Calu3 (cell line): ENCODE measurements at places on chromosomes 4 and X. TPM values are rescaled to one million over a fixed set of nuclear protein-coding genes. Genes with fewer than 3 reads are reported as not detected.

DNA sequence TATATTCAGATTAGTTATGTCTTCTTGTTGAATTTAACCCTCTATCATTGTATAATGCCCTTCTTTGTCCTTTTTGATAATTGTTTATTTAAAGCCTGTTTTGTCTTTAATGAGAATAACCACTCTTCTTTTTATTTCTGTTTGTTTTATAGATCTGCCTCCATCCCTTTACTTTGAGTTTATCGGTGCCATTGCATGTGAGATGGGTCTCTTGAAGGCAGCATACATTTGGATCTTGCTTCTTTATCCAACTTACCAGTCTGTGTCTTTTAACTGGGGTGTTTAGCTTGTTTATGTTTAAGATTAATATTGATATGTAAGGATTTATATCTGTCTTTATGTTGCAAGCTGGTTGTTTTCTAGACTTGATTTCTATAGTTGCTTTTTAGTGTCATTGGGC lies 115.8 kb downstream of the RTL3 start:
- DNase-seq: no peak

DNA sequence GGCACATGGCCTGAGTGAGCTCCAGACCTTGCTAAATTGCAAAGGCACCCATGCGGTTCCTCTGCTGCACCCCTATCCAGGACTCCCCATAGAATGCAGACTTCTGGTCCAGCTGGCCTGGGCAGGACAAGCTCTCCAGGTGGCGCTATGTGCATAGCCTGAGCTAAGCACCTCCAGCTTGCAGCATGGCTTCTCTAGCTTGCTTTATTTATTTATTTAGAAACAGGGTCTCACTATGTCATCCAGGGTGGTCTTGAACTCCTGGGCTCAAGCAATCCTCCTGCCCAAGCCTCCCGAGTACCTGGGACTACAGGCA lies 5.5 kb upstream of the WFS1 start:
- DNase-seq: peak; percentile 32

The SLC6A14 gene
- 77.7 and 83.7 TPM in 2 replicates for total RNA-seq

The GPR119 gene
- total RNA-seq: not detected in 2 replicates

DNA sequence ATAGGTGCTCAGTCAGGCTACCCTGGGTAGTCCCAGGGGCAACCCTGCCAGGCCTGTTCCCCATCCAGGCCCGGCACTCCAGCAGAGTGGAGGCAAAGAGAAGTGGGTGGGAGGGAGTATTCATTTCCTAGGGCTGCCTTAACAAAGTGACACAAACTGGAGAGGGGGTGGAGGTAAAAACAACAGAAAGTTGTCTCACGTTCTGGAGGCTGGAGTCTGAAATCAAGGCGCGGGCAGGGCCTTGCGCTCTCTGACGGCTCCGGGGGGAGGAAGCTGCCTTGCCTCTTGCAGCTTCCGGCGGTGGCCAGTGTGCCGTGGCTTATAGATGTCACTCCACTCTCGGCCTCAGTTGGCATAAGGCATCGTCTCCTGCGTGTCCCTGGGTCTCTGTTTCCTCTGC lies 90.8 kb downstream of the DCTD start:
- DNase-seq: no peak

- no peak for DNase-seq
Observed at GRCh38 chr4:145446184-145446583, 35.5 kb upstream of the SMAD1 start.

GRCh38 chrX:17285983-17286382 lies 89.0 kb upstream of the NHS start:
- DNase-seq: no peak

- DNase-seq: no peak
Observed at GRCh38 chr4:1986578-1987210, 22.1 kb downstream of the NELFA start.

The DMD gene
- 7.6 and 11.6 TPM in 2 replicates for total RNA-seq

DNA sequence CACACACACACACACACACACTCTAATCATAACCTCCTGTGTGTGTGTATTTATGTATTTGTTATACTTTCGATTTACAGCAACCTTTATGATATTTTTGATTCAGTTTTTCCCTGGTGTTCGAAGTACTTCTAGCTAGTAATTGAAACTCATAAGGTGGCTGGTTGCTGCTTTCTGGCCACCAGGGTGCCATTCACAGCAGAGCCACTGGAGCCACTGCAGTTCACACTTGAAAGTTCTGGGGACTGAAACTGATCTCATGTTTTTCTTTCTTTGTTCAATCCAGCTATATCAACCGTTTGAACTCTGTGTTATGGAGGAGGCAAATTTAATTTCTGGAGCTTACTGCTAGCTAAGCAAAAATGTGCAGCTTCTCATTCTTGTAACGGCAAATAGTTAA lies 419.4 kb downstream of the ADGRL3 start:
- DNase-seq: no peak

- no peak for DNase-seq
Observed at GRCh38 chr4:190121759-190122158, 51.8 kb upstream of the DUX4 start.

The NLGN3 gene
- total RNA-seq: 2.1 and 2.3 TPM in 2 replicates

- DNase-seq: no peak
Observed at GRCh38 chrX:18640686-18641085, 31.2 kb downstream of the RS1 start.

DNA sequence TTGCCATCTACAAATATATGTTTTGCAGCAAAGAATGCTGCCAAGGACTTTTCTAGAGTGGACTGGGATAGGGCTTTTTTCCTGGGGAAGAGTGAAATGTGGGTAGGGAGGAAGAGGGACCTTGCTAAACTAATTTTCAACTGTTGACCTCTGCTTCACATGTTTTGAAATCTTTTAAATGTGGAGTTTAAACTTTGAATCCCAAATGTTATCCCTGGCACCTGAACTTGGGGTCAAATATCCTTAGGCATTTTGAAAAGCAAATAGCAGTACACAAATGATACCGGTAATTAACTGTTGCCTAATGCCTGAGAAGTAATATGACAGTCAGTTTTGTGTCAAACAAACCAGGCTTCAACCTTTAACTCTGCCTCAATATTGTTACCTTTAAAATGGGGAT lies 7.3 kb upstream of the AR start:
- DNase-seq: no peak

The NPY1R gene
- 6.9 and 11.3 TPM in 2 replicates for total RNA-seq

DNA sequence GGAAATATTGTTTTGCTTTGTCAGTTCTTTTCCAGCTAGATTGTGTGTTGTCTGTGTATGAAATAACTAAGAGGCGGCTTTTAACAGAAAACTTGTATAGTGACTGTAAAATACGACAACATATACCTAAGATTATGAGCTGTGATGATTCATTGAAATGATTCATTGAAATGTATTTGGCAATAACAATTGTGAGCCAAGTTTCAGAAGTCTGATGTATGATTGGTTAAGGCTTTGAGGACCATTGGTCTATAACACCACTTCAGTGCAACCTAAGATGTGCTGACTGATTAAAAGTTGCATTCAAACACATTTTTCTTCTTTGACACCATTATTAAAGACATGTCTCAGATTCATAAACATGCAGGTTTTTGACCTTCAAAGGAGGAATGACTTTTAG lies 76.6 kb downstream of the PTPN13 start:
- no peak for DNase-seq

The GRIA3 gene
- total RNA-seq: not detected in 2 replicates

The SYTL4 gene
- total RNA-seq: 16.0 and 17.3 TPM in 2 replicates

The MAP7D2 gene
- 2.6 and 4.0 TPM in 2 replicates for total RNA-seq
